ENCODE measurements at places on chromosomes 5 and 9.

DNA sequence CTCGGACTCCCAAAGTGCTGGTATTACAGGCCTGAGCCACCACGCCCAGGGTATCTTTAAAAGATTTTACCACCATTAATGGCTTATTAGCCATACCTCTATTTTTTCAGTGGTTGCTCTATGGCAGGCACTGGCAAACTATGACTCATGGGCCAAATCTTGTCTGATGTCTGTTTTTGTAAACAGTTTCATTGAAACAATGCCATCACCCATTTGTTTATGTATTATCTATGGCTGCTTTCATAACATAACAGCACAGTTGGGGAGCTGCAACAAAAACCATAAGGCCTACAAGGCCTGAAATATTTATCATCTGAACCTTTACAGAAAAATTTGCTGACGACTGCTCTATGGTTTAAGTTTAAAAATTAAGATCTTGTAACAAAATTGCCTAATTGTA, 66.8 kb downstream of the SLC38A9 start:
- DNase-seq = no peak

DNA sequence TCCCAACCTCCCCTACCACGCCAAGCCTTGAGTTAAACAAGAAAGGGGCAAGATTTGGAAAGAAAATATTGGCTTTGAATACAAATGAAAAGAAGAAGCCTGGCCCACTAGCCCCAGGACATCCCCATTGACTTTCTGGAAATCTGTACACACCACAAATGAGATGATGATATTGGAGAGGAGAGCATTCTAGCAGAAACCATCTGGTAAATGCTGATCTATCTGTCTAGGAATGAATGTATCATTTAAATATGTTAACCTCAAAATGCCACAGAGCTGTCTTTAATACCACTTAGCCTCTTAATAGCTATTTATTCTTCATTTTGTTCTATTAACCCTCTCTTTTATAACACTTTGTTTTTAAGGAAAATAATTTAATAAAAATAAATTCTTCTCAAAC, 270.2 kb upstream of the PDE4D start:
- peak; percentile 23 for DNase-seq

- no peak for DNase-seq
These were observed 401.9 kb upstream of the PDE4D start for GRCh38 chr5:60295423-60295822.

GRCh38 chr5:166074582-166075481, 2216.6 kb upstream of the WWC1 start:
- DNase-seq = no peak

DNA sequence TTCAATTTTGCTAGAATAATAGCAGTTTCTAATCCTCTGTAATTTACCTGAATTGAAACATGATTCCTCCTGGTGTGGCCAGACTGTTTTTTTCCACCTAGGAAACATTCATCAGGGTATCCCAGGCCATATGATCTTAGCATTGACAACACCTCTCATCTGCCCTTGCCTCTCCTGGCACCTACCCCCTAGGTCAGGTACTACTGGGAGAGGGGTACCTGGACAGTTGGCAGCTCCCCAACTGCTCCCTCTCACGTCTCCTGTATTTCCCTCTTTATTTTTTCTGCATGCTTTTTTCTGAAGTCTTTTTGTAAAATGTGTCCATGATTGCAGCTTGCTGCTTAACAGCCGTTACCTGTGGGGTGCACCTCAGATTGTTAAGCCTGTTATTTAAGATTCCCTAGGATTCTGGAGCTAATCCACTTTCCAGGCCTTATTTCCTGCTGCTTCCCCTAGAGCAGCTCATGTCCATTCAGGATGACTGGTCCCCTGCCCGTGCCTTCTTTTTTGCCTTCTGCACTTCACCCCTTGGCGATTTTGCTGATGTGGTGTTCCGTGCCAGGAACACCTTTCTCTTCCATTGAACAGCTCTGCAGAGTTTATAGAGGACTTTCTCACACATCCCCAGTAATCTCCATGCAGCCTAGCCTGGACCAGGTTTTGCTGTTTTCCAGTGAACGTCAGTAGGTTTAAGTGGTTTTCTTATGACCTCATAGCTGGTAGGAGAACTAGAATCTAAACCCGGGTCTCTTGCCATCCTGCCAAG, 33.6 kb downstream of the SNX30 start:
- no peak for DNase-seq

DNA sequence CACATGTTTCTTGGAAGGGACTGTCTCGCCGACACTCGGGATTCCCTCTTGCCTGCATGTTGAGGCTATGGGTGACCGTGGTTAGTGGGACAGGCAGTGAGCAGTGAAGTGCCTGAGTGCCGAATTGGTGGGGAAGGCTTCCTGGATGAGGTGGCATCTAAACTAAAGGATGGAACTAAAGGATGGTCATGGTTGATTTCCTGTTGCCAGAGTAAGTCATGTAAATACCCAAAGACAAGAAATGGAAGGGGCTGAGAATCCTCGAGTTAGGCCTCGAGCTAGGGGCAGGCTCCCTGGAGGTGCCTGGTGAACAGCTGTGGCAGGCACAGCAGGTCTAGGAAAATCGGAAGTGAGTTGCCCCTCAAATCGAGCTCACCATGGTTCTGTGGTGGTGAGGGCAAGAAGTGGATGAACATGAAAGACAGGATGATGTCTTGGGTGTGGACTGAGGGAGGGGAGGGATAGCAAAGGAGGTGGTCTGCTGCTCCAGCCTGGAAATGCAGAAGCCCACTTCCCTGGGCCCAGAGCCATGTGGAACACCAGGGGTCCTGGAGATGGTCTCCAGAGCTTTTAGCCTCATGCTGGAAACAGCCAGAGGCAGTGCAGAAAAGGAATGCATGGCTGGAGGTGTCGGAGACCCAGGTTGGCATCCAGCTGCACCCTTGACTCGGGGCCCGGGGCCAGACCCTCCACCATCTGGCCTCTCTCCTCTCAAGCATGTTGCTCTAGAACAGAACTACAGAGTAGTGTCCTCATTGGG, 12.2 kb downstream of the CD74 start:
- no peak for DNase-seq

DNA sequence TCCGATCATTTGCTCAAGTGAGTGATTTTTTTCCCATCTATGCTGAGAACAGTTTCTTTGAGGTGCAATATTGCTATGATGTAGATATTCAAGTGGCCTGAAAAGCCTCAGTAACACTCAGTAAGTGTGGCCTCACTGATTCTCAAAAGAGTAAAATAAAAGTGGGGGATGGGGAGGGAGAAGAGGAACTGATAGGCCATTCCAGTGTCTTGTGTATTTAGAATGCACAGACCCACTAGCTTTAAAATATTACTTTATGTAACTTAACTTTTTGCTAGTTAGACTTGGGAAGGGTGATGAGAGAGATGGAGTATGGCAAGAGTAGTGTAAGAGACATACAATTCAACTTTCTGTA, 79.5 kb upstream of the ZNF608 start:
- DNase-seq = no peak

- no peak for DNase-seq
These were observed 829.2 kb upstream of the DMAC1 start for GRCh38 chr9:8628791-8629190.

- DNase-seq = no peak
These were observed 153.7 kb downstream of the INSYN2B start for GRCh38 chr5:169826618-169827017.

DNA sequence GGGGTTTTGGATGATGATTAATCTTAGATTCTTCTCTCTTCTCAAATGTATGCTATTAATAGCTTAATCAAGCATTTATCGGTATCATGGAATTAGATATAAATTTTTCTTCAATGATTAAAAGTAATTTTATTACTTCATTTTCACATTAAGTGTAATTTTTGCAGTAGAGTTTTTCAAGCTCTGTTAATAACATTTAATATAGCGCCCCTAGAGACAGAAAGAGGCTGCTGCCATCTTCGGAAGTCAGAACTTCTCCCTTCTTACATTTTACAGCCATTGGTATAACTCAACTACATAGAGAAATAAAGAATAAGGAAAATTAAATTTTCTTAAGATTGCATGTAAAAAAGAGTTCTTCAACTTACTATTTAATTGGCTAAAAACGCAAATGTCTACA, 540.3 kb downstream of the GABRG2 start:
- no peak for DNase-seq

- no peak for DNase-seq
These were observed 419.4 kb downstream of the RAB3C start for GRCh38 chr5:59002162-59002825.

GRCh38 chr5:143349177-143349576, 54.3 kb downstream of the NR3C1 start:
- DNase-seq = no peak

Measured in fibroblast of skin of left biceps (primary cell).